ENCODE measurements at places on chromosomes 13 and 19. TPM values are rescaled to one million over a fixed set of nuclear protein-coding genes. Genes with fewer than 3 reads are reported as not detected.

DNA sequence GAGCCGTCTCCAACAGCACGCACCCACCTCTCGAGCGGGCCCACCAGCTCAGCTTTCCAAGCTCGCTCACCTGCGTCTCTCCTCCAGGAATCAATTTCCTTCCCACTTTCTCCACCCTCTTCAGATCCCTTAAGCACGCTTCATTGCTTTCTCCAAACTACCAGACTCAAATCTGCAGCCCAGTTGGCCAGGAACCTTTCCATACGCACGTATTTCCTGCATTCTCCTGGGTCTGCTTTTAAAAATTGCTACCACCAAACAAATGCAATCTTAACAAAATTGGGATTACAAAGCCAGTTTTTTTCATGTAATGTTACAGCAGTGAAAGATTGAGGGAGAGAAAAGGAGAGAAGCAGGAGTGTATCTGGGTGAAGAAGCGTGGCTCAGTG lies 1.5 kb downstream of the ENOX1 start:
- peak overlapping the region; percentile 91 for H3K4me3 ChIP-seq
- peak overlapping the region; percentile 33 for H3K27ac ChIP-seq
- no peak for DNase-seq
- H3K36me3 ChIP-seq: no peaks in the 10 kb centered on the region
- H3K27me3 ChIP-seq: no peaks in the 10 kb centered on the region

- peaks cover 53% of the 10 kb centered on the region for H3K36me3 ChIP-seq
- no peak for DNase-seq
- H3K4me3 ChIP-seq: peak overlapping the region; percentile 3
- H3K4me1 ChIP-seq: peaks cover 26% of the 10 kb centered on the region
- no peaks in the 10 kb centered on the region for H3K27me3 ChIP-seq
- no peak overlapping the region for H3K27ac ChIP-seq
Measured at GRCh38 chr19:12137221-12137940, 2.8 kb downstream of the ZNF20 start.

LMTK3 gene
- total RNA-seq: 0.39 TPM

- no peaks in the 10 kb centered on the region for H3K27me3 ChIP-seq
- H3K4me1 ChIP-seq: peaks cover 15% of the 10 kb centered on the region
- H3K36me3 ChIP-seq: peaks cover 3% of the 10 kb centered on the region
- H3K4me3 ChIP-seq: peak overlapping the region; percentile 51
- peak overlapping the region; percentile 2 for H3K27ac ChIP-seq
Measured at GRCh38 chr19:1811472-1811894, 593 bp downstream of the ATP8B3 start.

DNA sequence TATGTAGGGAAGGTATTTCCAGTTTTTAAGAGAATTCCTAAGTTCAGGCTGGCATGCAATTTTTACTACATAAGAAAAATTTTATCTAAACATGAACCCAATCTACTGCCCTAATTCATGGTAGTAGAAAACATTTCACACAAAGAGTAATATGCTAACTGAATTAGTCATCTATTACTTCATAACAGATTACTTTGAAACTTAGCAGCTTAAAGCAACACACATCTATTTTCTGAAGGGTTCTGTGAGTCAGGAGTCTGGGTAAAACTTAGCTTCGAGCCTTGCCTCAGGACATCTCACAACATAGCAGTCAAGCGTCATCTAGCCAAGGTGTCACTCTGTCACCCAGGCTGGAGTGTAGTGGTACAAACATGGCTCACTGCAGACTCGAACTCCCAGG lies 537.5 kb downstream of the DCT start:
- H3K4me1 ChIP-seq: peaks cover 3% of the 10 kb centered on the region
- no peak overlapping the region for H3K4me3 ChIP-seq
- no peak overlapping the region for H3K27ac ChIP-seq
- H3K36me3 ChIP-seq: no peaks in the 10 kb centered on the region
